ENCODE measurements at places on chromosomes 7 and 10.

GRCh38 chr10:62618576-62619412 lies 185.7 kb upstream of the ADO start:
- DNase-seq: no peak

DNA sequence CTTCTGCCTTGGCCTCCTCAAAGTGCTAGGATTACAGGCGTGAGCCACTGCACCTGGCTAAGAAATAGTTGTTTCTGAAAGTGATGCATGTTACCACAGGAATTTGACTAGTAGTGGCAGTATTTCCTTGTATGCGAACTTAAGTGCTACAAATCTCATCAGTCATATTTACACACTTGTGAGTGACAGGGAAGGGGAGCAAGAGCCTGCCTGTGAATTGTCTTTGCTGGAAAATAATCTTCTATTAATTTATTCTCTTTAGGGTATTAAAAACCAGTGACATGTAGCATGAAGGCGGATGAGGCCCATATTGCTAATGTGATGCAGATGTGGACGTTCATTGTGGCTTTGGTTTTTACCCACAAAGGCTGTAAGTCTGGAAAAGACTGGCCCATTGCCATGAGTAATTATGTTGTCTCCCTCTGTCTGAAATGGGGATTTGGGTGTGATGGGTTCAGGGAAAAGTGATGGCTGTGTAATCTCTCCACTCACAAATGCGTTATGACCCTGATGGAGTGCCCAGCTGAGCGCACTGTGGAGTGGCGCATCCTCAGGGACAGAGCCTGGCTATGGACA lies 97.6 kb downstream of the CCNY start:
- DNase-seq: peak; percentile 21

GRCh38 chr10:99788598-99789256 lies 6.3 kb downstream of the ABCC2 start:
- no peak for DNase-seq

DNA sequence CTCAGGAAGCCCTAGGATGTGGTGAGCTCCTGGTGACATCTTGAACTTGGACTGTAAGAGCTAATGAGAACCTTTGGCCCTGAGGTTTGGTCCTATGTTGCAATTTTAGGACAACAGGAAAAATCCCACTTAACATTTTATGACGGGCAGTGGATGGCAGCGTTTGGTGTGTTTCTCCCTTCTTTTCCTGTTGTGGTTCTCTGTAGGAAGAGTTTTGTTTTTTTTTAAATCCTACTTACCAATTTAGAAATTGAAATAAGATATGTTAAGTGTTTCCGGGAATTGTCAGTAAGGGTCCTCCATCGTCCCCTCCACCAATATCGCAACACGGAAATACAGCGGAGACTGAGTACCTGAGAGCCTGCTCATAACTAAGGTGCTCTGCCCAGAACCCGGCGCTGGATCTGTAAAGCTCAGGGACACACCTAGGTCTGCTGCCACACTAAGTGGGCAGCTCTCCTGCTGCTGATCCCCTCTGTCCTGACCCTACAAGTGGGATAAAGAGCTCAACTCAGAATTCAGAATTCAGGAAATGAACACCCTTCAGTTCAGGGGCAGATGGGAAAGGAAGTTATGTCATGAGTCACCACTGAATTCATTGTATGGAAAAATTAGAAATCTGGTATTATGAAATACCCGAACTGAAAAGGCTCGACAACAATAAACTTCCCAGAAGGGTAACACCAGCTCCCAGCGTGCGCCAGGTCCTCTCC lies 9.1 kb upstream of the PROSER2 start:
- DNase-seq: no peak

GRCh38 chr10:7813481-7813880 lies 4.8 kb upstream of the TAF3 start:
- DNase-seq: no peak

- DNase-seq: no peak
These were observed 164.6 kb downstream of the PTPRN2 start for GRCh38 chr7:158422887-158423560.

- no peak for DNase-seq
These were observed 184.7 kb upstream of the PCDH15 start for GRCh38 chr10:54985732-54986131.

- DNase-seq: no peak
These were observed 146.0 kb upstream of the GNAI1 start for GRCh38 chr7:79988653-79989052.

DNA sequence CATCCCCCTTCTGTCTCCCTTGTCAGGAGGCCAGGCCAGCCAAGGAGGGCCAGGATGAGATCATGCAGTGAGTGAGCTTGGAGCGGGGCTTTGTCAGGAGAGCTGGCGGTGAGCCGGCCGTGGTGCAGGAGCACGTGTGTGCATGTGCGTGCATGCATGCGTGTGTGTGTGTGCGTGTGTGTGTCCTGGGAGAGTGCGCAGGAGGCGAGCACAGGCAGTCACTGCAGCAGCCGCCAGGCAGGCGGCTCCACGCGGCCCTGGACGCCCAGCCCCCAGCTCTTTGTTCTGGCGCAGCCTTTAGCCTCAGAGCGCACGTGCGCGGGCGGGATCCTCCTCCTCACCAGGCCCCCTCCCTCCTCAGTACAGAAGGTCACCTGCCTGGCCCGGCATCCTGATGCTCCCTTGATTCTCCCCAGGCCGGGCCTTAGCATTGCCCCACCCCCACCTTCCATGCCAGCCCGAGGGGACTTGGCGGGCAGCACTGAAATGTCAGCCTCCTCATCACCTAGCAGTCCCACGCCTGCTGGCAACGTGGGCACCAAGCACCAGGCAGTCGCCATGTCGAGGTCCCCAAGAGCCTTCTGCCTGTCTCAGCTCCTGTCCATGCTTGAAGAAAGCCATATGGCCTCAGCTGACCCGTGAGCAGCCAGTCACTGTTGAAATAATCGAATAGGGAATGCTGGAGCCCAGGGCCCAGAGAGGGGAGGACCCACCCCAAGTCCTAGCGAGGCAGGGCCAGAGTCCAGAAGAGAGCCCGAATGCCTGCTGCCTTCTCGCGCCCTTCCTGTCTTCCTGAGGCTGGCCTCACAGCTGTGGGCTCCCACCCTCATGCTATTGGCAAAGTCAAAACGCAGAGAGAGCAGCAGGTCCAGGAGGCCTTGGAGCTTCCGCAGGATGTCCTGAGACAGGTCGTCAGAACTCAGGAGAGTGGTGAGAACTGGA lies 125.9 kb upstream of the PPIF start:
- DNase-seq: no peak

Data from GM12864 (cell line).